ENCODE measurements at places on chromosomes 3 and 15. TPM values are rescaled to one million over a fixed set of nuclear protein-coding genes. Genes with fewer than 3 reads are reported as not detected.

AMIGO3 gene
- 0.40 TPM for total RNA-seq

DNA sequence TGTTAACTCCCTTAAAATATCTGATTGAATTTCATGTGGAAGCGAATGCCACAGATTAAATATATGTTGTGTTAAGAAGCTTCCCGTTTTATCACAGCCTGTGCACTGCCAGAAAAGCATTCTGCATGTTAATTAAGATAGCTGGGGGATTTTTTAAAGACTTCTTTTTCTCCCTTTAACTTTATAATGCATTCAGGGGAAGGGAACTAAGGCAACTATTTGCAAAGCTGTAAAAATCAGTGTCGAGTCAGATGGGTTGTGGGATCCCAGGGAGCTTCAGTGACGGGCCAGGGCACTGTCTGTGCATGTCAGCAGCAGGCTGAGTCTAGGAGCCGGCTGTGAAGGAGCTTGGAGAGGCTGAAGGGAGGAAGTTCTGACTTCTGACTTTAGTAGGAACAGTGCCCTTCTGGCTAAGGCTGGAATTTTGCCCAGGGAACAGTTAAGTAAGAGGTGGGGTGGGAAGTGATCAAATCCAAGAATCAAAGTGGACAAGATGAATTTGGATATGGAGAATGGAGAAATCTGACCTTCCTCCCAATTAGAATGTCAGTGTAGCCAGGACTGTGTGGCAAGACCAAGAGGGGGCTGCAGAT, 77.7 kb downstream of the ABHD5 start:
- H3K27ac ChIP-seq: peak overlapping the region; percentile 38
- H3K4me1 ChIP-seq: peaks cover 32% of the 10 kb centered on the region
- peak; percentile 49 for DNase-seq
- H3K4me3 ChIP-seq: no peak overlapping the region
- no peaks in the 10 kb centered on the region for H3K36me3 ChIP-seq

GRCh38 chr3:187498211-187498724, 130.1 kb downstream of the RTP4 start:
- no peak overlapping the region for H3K27ac ChIP-seq
- no peak overlapping the region for H3K4me3 ChIP-seq
- no peaks in the 10 kb centered on the region for H3K4me1 ChIP-seq
- H3K27me3 ChIP-seq: no peaks in the 10 kb centered on the region

DNA sequence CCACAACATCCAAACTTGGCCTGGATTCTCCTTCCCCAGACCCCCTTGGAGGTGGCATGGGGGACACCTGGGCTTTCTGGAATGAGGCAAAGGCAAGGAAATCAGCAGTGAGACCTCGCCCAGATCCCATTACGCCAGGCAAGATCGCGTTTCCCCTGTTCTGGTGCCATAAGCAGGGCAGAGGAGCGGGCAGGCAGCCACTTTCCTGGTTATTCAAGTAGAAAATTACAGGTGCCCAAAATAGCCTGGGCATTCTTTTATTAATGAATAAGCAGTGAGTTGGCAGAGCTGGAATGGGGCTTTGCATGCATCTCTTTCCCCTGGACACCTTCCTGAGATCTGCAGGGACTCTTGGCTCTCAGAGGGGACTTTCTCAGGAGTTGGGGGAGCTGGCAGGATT, 31.5 kb upstream of the FAM107A start:
- H3K36me3 ChIP-seq: no peaks in the 10 kb centered on the region
- no peaks in the 10 kb centered on the region for H3K27me3 ChIP-seq
- peak overlapping the region; percentile 93 for H3K27ac ChIP-seq
- DNase-seq: peak; percentile 98

GRCh38 chr3:100521439-100521845, 29.0 kb downstream of the TMEM45A start:
- H3K4me1 ChIP-seq: no peaks in the 10 kb centered on the region
- H3K4me3 ChIP-seq: no peak overlapping the region
- H3K27me3 ChIP-seq: no peaks in the 10 kb centered on the region
- no peak for DNase-seq

DNA sequence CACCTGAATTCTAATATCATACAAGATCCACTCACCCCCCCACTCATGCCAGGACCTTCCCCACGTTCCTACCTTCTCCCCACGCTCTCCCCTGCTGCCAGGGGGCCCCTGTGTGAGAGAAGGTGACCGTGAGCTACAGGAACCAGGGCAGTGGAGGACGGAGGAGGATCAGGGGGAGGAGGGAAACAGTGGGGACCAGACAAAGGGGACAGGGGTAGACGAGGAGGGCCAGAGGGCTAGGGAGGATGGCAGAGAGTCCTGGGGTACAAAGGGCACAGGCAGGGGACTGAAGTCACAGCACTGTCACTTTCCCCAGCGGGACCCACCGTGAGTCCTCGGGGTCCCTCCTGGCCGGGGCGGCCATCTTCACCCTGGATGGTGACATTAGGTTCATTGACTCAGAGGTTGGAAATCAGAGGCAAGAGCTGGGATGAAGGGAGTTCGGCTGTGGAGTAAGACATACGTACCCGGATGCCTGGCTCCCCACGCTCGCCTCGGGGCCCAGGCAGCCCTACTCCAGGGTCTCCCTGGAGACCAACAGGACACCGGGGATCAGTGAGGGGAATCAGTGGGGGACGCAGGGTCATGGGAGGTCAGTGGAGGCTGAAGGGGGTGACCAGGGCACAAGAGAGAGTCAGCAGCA, 6.3 kb upstream of the UCN2 start:
- no peaks in the 10 kb centered on the region for H3K4me1 ChIP-seq
- no peak for DNase-seq
- H3K36me3 ChIP-seq: no peaks in the 10 kb centered on the region
- no peaks in the 10 kb centered on the region for H3K27me3 ChIP-seq
- H3K4me3 ChIP-seq: no peak overlapping the region

CELSR3 gene
- 1.7 TPM for total RNA-seq

- no peaks in the 10 kb centered on the region for H3K36me3 ChIP-seq
- DNase-seq: no peak
- H3K4me3 ChIP-seq: no peak overlapping the region
Measured at GRCh38 chr3:195059471-195060216, 211.3 kb downstream of the XXYLT1 start.

CSK gene
- total RNA-seq: 18.9 TPM

DNA sequence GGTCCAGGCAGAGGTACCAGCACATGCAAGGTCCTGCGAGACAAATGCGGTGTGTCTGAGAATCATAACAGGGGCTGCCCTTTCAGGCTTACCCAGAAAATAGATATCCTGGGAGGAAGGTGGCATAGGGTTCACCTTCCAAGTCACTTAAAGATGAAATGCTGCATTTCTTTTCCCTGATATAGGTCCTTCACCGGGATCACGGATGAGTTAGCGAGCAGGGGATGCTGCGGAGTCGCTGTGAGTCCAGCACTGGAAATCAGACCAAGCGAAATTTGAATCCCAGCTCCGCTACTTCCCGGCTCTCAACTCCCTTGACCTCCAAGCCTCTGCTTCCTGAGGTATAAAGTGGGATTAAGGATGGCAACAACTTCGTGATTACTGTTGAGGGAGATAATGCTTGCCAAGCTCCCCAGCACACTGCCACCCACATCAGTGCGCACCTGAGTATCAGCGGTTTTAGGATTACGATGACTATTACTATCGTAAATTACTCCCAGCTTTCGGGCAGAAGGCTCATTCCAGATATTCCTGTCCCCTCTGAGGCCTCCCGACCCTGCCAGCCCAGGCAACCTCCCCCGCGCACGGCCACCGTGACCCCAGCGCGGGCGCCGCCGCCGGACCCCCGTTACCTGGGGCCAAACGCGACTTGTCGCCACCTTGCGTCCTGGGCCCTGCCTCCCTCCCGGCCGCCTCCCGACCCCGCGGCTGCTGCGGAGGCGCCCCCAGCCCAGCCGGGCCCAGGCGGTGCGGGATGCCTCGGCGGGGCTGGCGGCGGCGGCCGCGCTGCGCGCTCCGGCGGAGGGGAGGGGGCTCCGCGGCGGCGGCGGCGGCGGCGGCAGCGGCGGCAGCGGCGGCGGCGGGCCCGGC, 589 bp upstream of the GPR27 start:
- peak overlapping the region; percentile 32 for H3K4me3 ChIP-seq
- peak; percentile 8 for DNase-seq
- H3K27me3 ChIP-seq: no peaks in the 10 kb centered on the region
- H3K4me1 ChIP-seq: no peaks in the 10 kb centered on the region

DNA sequence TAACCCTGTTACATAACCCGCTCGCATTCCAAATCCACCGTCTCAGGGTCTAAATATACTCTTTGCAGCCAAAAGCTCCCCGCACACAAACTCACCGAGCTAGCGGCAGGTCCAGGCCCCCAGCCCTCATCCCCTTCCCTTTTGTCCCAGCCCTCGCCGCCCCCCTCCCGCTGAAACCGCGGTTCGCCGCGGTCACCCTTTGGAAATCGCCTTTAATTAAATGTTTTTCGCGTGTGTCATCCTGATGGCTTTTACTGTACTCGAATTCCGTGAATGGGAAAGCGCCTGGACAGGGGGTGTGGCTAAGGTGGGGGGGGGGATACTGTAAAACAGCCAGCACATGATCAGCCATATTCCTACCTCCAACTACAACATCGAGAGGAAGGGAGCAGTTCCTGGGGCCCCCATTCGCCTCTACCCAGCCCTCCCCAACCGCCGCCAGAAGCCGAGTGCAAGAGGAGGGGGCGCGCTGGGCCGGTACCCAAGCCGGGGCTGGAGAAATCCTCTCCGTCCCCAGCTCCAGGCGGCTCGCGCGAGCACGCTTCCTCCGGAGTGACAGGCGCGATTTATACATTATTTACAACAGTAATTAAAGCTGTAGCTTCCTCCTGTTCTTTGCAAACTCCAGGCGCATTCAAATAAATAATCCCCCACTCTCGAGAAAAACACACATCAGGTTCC, 1.7 kb downstream of the RORA start:
- peak overlapping the region; percentile 73 for H3K4me3 ChIP-seq
- H3K36me3 ChIP-seq: no peaks in the 10 kb centered on the region
- H3K27me3 ChIP-seq: no peaks in the 10 kb centered on the region
- DNase-seq: peak; percentile 13
- no peak overlapping the region for H3K27ac ChIP-seq

DNA sequence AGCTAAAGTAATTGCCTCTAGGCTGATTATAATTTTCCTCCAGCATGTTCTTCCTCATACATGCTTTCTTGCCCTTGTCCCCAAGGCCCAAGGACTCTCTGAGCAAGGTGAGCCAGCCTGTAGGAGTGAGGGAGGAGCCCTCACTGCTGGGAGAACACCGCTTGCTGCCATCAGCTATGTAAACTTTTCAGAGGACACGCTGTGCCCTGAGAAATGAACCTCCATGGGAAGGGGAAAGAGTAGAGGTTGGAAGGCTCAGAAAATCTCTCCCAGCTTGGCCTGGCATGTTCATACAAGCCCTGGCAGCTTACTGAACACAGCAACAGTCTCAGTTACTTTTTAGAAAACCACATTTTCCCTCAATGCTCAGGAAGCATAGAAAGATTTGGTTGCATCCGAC, 103.0 kb upstream of the SLC24A5 start:
- no peaks in the 10 kb centered on the region for H3K36me3 ChIP-seq
- H3K27me3 ChIP-seq: no peaks in the 10 kb centered on the region
- no peak overlapping the region for H3K4me3 ChIP-seq
- H3K27ac ChIP-seq: no peak overlapping the region

DNA sequence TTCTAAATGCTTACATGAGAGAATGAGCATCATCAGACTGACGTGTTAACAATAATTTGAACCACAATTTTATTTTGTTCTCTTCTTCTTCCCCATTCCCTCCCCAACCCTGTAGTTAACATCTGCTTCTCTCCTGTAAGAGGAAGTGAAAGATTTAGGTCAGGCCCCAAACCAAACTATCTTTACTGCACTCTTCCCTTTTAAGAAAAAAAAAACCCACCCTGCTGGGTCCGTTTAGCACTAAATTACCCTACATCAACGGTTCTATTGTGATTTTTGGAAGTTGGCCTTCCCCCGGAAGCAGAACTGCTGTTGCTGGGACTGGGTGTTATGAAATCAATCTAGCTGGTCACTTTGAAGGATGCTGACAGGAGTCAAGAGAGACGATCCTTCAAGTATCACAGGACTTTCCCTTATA, 49.4 kb downstream of the NFKBIZ start:
- no peaks in the 10 kb centered on the region for H3K27me3 ChIP-seq
- DNase-seq: no peak
- H3K36me3 ChIP-seq: no peaks in the 10 kb centered on the region

DNA sequence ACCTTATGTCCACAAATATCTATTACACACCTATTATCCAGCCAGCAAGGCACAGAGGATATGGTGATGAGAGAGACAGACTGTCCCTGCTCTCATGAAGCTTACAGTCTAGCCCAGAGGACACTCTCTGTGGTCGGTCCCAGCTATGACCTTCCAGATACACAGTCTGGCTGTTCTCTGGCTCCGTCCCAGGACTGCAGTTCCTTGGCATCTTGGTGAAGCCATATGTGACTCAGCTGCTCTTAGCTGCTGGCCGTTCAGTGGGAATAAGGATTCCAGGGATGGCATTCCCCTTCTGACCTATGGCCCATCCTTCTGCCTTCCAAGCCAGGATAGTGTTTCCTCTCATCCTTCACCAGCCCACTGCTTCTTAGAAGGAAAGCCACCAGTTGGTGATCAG, 30.8 kb downstream of the MEX3B start:
- H3K27me3 ChIP-seq: no peaks in the 10 kb centered on the region
- H3K27ac ChIP-seq: no peak overlapping the region
- H3K4me3 ChIP-seq: no peak overlapping the region
- DNase-seq: no peak
- no peaks in the 10 kb centered on the region for H3K36me3 ChIP-seq

GRCh38 chr3:156659260-156659659, 15.1 kb upstream of the TIPARP start:
- no peaks in the 10 kb centered on the region for H3K36me3 ChIP-seq
- DNase-seq: no peak
- no peaks in the 10 kb centered on the region for H3K27me3 ChIP-seq
- no peaks in the 10 kb centered on the region for H3K4me1 ChIP-seq
- H3K27ac ChIP-seq: no peak overlapping the region
- H3K4me3 ChIP-seq: no peak overlapping the region

LRRIQ4 gene
- total RNA-seq: not detected

DNA sequence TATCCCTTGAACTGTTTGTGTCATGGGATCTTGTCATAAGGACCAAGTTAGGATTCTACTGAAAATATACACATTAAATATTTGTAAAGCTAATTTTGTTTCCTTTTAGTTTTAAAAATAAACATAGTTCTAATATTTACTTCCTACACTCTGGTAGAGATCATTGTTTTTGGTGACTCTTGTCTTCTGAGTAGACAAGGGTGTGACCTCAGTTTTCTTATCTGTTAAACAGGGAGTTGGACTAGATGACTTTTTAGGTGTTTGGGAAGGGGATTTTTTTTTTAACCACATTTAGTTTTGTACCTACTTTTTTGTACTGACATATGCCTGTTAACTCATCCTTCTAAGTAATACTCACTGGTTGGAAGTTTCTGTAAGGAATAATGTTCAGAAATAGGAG, 30.8 kb downstream of the PLS1 start:
- H3K27me3 ChIP-seq: no peaks in the 10 kb centered on the region
- no peak overlapping the region for H3K27ac ChIP-seq
- H3K36me3 ChIP-seq: no peaks in the 10 kb centered on the region
- no peak overlapping the region for H3K4me3 ChIP-seq
- DNase-seq: no peak
- no peaks in the 10 kb centered on the region for H3K4me1 ChIP-seq

A4GNT gene
- total RNA-seq: not detected

- H3K4me1 ChIP-seq: no peaks in the 10 kb centered on the region
- H3K4me3 ChIP-seq: no peak overlapping the region
Measured at GRCh38 chr3:151460228-151460627, 633 bp downstream of the IGSF10 start.

CRYGS gene
- 4.2 TPM for total RNA-seq

Measured in thyroid gland (tissue), 4 donors.